Fibroblast of skin of right biceps (primary cell): ENCODE measurements at places on chromosomes 12 and 14.

DNA sequence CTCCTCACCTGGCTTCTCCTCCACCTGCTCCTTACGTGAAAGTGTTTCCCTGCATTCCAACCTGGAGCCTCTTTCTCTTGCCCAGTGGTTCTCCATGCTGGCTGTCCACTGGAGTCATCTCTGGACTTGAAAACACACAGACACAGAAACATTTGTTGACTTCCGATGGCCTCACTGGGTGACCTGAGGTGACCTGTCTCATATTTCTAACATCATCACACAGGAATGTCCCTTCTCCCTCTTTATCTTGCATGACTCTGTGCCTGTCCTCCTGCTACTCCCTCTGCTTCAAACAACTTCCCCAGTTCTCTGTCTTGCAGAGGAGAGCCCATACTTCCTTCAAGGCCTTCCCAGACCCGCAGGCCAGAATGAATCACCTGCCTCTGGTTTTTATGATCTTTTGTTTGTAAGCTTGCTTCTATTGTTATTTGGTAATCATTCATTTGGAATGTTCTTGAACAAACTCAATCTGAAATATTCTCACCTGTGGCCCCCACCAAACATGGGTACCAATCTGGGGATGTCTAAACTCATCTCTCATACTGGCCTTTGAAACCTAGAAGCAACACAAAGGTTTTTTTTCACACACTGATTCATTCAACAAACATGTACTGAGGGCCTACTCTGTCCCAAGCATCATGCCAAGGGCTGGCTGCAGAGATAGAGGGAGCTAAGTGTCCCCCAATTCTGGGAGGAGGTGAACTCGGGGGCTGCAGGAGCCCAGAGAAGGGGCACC, 9.7 kb upstream of the RIN3 start:
- DNase-seq, result peak; percentile 80

- DNase-seq, result no peak
These were observed 14.7 kb upstream of the TMED10 start for GRCh38 chr14:75191100-75191499.

GRCh38 chr12:46043972-46044520, 53.7 kb upstream of the SCAF11 start:
- DNase-seq, result no peak

DNA sequence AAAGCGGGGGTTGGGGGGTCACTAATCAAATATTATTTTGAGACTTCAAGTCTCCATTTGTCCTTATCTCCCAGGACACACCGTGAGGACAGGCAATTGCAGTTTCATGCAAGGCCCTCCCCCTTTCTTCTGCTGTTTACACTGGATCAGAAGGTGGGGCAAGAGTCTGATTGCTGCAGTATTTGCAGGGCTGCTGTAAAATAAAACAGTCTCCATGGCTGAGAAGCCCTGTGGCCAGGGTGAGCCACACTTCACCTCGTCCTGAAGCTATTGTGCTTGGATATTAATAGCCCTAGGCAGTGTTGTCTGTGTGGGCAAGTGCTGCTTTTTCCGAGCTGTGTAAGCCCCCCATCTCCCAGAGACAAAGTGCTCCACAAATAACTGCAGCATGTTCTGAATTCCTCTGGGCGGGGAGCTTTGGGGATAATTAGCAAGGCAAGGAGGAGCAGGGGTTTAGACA, 187.4 kb upstream of the NTF3 start:
- peak; percentile 30 for DNase-seq

DNA sequence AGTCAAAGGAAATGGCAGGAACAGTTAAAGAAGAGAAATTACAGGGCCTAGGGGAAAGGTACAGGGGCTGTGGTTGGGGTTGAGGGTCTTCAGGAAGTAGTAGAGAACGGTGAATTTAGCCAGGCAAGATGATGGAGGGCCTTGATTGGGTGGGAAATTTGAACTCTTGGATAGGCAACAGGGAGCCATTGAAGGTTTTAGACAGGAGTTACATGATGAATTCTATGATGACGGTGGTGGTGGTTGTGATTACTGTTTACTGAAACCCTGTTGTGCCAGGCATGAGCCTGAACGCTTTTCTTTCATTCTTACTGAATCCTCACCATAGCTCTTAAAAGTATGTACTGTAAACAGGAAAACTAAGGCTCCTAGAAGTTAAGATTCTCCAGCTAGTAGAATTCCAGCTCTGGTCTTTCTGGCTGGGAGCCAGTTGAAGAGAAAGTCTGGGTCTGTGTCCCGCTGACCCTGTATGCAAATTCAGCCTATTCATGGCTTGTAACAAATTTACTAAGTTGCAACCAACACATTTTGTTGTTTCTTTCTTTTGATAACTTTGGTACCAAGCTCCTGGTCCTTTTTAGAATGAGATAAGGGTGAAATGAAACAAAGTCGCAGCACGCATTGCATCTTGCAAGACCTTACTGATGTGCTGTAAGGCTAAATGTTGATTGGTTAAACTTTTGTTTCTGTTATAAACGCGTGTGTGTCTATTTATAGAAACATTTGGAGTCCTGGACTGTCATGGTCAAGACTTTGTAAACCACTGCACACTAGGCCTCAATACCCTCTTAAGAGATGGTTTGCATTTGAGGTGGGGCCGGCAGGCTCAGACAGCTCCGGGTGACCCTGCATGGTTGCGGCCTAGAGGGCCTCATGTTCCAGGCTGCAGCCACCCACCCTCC, 6.0 kb downstream of the ORAI1 start:
- DNase-seq, result no peak

- DNase-seq, result no peak
These were observed 46.1 kb downstream of the VCPKMT start for GRCh38 chr14:50070230-50070629.

DNA sequence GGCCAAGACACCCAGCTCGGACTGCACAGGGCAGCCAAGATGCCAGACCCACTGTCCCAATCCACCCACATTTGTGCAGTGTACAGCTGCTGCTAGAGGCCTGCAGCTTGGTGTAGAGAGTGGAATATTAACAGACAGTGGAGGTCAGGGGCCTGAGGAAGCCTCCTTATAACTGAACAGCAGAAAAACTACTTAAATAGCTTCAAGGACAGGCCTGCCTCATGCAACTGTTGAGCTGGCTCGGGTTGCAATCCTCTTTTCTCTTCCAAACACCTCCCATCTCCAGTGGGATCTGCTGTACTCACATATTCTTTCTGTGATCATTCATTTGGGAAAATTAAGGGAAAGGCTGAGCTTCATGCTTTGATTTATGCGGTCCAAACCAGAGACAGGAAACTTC, 1043.2 kb upstream of the TMEM132C start:
- no peak for DNase-seq

GRCh38 chr14:36665887-36666415, 4.3 kb downstream of the PAX9 start:
- DNase-seq, result no peak

- no peak for DNase-seq
These were observed 70.8 kb downstream of the BTG1 start for GRCh38 chr12:92074889-92075288.

- no peak for DNase-seq
These were observed 111.7 kb upstream of the MIS18BP1 start for GRCh38 chr14:45364565-45365156.

- no peak for DNase-seq
These were observed 42.7 kb downstream of the SYNE2 start for GRCh38 chr14:63895510-63895909.

GRCh38 chr12:101829639-101830366, 956 bp downstream of the GNPTAB start:
- no peak for DNase-seq

- no peak for DNase-seq
These were observed 70.1 kb upstream of the HOXC13 start for GRCh38 chr12:53868511-53868986.

- no peak for DNase-seq
These were observed 10.3 kb downstream of the GPRC5D start for GRCh38 chr12:12941450-12942350.

DNA sequence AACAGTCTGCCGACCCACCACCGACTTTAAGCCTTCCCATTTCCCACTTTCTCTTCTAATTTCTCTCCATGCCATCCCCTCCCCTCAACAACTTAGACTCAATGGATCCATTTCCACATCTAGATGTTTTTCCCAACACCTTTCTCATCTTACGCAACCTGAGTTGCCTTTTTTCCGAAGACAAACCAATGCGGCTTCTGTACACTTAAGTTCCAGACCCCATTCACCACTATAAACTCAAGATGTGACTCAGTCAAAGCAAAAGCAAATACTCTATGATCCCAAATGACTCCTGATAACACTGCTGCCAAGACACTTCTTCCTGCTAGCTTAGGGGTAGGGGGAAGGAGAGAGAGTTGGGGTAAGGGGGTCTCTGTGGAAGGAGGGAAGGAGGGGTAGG, 1.3 kb downstream of the IL22 start:
- DNase-seq, result no peak

- DNase-seq, result no peak
These were observed 102.4 kb upstream of the METAP2 start for GRCh38 chr12:95371571-95371970.

DNA sequence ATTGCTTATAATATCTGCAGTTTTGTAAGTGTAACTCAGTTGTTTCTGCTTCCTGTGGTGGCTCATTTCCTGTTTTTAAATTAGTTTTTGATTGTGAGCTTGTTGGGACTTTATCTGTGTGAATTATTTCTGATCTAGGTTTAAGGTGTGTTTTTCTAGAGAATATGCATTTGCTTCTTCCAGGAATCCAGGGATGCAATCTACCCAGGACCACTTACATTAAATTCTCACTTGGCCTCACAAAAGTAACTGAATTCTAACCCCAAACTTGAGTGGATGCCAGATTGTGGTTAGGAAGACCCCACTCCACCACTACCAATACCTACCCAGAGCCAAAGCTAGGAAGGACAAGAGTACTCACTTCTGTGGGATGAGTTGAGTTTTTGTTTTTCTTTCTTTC, 11.9 kb downstream of the STYX start:
- DNase-seq, result no peak

- DNase-seq, result peak; percentile 8
These were observed 2.9 kb downstream of the RBM23 start for GRCh38 chr14:22915886-22916521.

- DNase-seq, result no peak
These were observed 23.8 kb upstream of the GOLGA3 start for GRCh38 chr12:132852496-132852895.

- no peak for DNase-seq
These were observed 51.2 kb downstream of the IRAK3 start for GRCh38 chr12:66240096-66240820.

DNA sequence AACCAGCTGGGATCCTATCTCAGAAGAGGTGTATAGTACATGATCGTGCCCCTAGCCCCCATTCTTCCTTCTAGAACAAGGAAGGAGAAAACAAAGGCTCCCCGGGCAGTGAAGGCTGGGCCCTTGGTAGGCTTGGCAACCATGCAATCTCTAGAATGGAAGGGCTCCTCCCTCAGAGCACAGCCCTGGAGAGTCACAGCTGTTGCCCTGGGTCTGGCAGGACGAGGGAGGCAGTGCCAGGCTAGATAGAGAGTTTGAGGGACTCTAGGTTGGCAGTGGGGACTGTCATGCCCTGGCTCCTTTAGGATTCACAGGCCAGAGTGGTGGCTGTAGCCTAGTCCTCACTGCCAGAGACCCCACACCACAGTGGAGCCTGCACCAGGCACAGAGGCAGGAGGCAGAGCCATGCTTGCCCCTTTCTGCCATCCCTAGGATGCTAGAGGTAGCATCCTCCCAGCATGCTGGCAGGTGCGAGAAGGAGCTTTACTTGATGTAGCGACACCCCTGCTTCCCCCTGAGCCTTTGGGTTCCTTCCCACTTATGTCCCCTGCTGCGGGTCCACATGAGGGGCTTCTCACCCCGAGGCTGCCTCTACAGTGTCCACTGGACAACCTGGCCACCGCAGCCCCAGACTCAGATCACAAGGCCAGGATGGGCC, 33.4 kb upstream of the CIPC start:
- no peak for DNase-seq

GRCh38 chr14:65949711-65950516, 536.3 kb upstream of the CCDC196 start:
- peak; percentile 49 for DNase-seq

DNA sequence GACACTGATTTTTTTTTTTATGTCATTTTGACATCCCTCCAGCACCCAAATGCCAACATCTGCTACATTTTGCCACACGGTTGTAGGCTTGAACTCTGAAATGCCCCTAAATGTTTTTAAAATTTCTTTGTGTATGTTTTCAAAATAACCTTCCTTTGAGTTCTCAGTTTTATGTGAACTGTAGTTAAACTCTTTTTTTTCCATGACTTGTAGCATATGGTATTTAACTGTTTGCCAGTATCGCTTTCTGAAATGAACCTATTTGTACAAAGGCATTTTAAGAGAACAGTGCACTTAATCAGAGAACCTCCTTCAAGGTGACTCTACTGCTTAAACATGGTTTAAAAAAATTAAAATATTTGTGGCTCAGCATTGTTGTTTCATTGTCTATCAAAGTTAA, 61.5 kb downstream of the PDE3A start:
- no peak for DNase-seq
